Activated naive CD4-positive, alpha-beta T cell treated with anti-CD3 and anti-CD28 coated beads, Interleukin-2, amount 50 U/mL, for 72 hours (primary cell): ENCODE measurements at places on chromosomes 4 and X. TPM values are rescaled to one million over a fixed set of nuclear protein-coding genes. Genes with fewer than 3 reads are reported as not detected.

Gene ASB5
- total RNA-seq: not detected

Gene USP53
- total RNA-seq: 16.7 TPM

Gene FAM9B
- total RNA-seq: not detected

DNA sequence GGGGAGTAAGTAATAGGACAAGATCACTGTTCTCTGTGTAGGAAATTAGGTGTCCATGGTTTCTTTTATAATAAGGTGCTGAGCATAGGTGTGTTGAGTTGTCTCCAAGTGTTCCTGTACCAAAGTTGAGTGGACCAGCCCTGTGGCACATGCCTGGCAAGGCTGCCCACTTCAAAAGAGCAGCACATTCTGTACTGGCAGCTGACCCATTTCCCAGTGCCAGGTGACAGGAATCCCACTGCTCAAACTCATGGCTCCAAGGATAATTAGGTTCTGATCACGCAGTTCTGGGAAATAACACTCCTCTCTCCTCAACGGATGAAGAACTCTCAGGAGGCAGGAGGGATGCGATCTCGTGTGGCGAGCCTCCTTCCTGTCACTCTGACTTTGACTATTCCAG is 12.8 kb upstream of the LGI2 start:
- no peak for DNase-seq

- no peak for DNase-seq
Measured at GRCh38 chrX:43140582-43140981, 362.6 kb upstream of the PPP1R2C start.

GRCh38 chrX:26889574-26889973 is 573.6 kb downstream of the PPP4R3C start:
- no peak for DNase-seq
